ENCODE measurements at places on chromosomes 2 and 18.

GRCh38 chr2:4427083-4427482 lies 723.7 kb downstream of the DCDC2C start:
- DNase-seq: no peak

GRCh38 chr2:109474319-109474825 lies 139.4 kb downstream of the SEPTIN10 start:
- no peak for DNase-seq

GRCh38 chr2:240429872-240430491 lies 5.5 kb upstream of the GPC1 start:
- DNase-seq: peak; percentile 39

DNA sequence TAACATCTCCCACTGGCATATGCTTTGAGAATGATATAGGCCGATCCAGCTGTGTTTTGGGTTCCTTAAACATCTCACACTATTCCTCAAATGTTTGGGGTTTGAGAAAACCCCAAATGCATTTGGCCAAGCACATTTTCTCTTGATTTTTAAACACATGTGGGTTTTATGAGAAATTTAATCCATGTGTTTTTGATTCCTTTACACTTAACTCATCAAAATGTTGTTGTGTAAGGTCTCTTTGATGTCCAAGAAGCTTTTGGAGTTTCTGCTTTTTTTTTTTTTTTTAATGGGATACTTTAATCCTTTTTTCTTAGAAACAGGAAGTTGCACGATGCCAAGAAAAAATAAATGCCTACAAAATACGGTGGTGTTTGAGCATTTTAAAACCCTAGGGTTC lies 339.8 kb upstream of the TCF4 start:
- DNase-seq: no peak

DNA sequence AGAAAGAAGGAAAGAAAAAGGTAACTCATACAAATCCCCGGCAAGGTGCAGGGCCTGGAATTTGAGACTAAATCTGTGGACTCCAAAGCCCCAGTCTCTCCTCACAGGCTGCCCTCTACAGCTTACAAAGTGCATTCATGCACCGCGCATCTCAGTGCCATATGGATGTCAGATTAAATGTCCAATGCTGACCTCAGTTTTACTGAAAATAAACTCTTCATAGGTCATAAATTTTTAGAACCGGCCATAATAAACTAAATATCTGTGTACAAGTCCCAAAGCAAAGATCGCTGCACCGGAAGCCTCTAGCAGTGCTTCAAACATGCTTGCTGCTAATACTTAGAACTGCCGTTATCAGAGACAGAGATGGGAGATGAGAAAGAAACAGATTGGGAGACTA lies 17.7 kb downstream of the ST6GAL2 start:
- no peak for DNase-seq

- DNase-seq: no peak
Observed at GRCh38 chr18:57942493-57942892, 101.5 kb upstream of the NEDD4L start.

DNA sequence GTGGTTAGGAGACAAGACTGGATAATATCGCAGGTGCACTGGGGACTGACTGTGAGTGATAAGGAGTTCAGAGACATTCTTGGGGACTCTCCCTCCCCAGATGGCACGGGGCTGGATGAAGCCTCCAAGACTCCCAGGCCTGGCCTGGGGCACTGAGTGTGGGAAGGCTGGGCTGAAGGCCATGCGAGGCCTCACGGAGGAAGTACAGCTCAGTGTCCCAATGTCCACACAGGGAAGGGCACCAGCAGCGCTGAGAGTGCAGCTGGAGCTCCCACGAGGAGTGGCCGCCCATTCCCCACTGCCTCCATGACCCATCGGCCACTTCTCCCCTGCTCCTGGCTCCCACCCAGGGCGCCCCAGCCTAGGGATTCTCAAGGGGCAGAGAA lies 6.5 kb downstream of the MFSD2B start:
- DNase-seq: no peak

DNA sequence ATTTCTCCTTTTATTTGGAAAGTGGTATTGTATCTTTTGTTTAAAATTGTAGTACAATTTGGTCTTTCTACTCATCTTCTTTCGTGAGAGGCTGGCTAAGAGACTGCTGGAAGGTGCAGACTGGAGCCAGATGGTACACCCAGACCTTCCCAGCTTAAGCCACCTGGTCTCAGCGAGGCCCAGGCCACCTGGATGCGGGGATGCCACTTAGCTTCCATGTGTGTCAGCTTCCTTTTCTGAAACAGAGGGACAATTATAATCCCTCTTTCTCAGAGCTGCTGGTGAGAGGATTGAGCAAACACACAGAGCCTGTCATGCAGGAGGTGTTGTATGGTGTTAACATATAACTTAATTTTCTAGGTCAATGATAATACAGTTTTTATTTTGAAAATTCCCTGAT lies 17.4 kb downstream of the FARP2 start:
- DNase-seq: no peak

DNA sequence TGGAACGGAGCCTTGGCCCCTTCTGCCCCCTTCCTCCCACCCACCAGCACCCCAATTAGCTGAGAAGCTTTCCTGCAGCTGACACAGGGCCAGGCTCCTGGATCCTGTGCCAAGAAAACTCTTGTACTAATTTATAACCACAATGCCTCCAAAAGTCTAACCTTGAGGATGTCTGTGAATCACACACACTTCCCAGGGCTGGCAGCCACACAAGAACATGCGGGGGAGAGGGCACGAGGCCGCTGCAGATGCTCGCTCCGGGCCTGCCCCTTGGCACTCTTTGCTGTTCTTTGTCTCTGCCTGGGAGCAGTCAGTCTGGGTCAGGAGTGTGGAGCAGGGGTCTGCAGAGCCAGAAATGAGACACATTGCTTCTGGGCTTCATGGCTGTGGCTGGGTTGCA lies 62.7 kb upstream of the KIF5C start:
- DNase-seq: no peak

- DNase-seq: no peak
Observed at GRCh38 chr18:66749030-66749429, 145.1 kb upstream of the CDH19 start.

DNA sequence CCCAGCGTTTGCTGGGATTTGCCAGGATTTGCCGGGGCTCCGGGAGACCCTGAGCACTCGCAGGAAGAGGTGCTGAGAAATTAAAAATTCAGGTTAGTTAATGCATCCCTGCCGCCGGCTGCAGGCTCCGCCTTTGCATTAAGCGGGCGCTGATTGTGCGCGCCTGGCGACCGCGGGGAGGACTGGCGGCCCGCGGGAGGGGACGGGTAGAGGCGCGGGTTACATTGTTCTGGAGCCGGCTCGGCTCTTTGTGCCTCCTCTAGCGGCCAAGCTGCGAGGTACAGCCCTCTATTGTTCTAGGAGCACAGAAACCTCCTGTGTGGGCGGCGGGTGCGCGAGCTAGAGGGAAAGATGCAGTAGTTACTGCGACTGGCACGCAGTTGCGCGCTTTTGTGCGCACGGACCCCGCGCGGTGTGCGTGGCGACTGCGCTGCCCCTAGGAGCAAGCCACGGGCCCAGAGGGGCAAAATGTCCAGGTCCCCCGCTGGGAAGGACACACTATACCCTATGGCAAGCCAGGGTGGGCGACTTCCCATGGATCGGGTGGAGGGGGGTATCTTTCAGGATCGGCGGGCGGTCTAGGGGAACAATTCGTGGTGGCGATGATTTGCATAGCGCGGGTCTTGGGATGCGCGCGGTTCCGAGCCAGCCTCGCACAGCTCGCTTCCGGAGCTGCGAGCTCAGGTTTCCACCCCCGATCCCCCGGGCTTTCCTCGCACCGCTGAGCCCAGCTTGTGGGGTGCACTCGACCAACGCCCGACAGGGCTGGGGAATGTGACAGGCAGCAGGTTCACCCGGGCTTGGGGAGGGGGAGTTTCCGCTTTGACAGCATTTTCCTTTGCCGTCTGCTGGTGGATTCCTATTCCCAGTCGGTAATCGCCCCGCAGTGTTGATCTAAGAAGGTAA lies 2.8 kb downstream of the ONECUT2 start:
- peak; percentile 84 for DNase-seq

DNA sequence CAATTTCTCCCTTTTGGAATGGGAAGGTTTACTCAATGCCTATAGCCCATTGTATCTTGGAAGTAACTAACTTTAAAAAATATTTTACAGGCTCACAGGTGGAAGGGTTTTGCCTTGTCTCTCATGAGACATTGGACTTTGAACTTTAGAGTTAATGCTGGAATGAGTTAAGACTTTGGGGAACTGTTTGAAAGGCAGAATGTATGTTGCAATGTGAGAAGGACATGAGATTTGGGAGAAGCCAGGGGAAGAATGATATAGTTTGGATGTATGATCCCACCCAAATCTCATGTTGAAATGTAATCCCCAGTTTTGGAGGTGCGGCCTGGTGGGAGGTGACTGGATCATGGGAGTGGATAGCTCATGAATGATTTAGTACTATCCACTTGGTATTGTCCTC lies 17.5 kb upstream of the TBC1D8 start:
- DNase-seq: no peak

DNA sequence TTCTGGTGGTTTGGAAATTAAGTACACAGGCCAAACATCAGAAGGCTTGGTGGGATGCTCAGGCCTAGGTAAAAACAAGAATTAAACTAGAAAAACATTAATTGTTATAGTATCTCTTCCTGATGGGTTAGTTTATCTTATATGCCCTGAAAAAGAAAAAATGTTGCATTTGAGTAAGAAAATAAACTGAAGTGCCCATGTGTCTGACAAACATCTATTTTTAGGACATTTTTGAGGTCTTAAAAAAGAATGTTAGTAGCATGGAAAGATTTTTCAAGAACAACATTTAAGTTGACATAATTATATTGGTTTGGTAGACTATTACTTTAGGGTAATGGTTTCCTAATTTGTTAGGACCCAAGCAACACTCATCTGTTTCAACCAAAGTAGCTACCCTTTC lies 140.1 kb upstream of the RND3 start:
- DNase-seq: no peak

DNA sequence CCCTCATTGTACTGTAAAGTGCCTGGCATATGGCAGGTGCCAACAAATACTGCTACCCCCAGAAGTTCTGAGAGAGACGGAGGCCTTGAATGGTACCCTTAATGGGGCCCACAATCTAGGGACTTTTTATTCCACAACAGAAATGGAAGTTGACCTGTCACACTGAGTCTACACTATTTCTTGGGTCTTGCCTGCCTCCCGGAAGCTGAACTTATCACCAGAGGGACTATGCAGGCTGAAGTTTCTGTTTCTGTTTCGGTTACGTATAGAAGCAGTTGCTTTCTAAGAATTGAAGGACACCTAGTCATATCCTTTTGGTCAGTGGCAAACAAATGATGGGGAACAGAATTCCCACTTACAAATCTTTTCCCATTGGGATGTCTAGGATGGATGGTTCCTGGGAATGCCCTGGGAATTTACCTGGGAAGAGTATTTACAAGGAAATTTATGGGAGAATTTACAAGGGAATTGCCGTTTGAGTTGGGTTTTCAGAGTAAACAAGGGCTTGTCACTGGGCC lies 74.2 kb downstream of the HS1BP3 start:
- DNase-seq: no peak

- DNase-seq: no peak
Observed at GRCh38 chr2:37283207-37283606, 41.4 kb downstream of the PRKD3 start.

DNA sequence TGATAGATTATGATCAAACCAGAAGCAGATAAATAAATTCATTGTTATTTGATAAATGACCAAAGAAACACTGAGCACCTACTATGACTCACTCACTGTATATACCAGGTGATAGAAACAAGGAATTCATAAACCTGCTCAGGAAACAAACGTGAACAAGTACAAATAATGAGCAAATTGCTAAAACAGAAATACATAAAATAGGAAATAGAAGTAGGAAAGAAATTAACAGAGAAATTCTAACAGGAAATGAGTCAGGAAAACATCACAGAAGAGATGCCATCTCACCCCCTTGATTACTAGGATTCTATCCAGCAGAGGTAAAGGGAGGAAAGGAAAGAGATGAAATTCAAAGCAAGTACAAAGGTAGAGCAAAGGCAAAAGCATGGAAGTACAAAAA lies 31.3 kb downstream of the EXOC6B start:
- DNase-seq: no peak

DNA sequence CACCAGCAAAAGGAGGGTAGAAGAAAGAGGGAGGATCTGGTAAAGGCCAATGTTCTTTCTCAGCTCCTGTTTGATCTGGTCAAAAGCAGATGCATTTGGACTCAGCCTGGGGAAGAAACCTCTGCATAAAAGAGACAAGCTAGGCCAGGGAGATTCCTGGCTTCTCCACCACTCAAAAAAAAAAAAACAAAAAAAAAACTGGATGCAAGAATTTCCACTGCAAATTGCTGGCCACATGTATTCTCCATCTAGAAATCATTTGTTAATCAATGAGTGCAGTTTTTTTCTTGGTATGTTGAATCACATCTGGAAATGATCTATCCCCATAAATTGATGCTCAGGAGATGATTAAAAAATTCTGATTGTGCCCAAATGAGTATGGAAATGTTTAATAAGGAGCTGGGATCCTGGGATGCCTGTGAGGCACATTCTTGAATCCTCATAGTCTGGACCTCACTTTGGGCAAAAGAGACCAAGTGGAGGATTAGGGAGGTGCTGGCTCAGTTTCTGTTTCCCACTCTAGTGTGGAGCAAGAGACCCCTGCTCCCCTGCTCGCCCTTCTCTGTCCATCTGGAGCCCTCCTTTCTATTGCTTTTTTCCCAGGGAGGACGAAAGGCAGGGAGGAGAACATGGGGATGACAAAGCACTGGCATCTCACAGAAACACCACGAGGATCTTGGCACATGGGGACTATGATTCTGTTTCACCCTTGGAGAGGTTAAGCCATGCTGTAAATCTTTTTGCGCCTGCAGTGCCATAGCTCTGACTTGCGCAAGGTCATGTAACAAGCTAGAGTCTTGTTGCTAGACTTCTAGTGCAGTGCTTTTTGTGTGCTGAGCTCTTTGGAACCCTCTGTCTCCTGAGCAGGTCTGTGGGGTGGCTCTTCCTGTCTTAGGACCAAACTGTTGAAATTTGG lies 57.6 kb downstream of the APOB start:
- DNase-seq: no peak

GRCh38 chr18:62625019-62625418 lies 90.3 kb upstream of the PHLPP1 start:
- DNase-seq: no peak

- DNase-seq: peak; percentile 69
Observed at GRCh38 chr2:160210599-160211138, 10.6 kb upstream of the ITGB6 start.

GRCh38 chr18:35171315-35171987 lies 69.4 kb upstream of the ZNF397 start:
- no peak for DNase-seq

DNA sequence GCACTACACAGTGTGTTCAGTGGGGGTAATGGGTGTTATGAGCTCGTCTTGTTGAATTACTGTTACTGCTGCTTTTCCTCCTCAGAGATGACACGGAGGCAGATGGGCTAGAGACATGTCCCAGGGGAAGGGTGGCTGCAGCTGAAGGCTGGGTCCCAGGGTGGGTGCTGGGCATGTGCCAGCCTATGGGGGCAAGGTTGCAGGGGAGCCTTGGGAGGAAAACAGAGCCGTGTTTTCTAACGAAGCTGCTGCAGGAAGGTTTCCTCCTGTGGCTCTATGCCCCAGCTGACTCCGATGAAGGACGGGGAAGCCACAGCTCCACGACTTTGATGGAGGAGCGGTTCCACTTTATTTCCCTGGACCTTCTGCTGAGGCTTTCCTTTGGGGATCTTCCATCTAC lies 42.4 kb downstream of the ASB18 start:
- no peak for DNase-seq

GRCh38 chr18:31657823-31658669 lies 26.3 kb downstream of the B4GALT6 start:
- DNase-seq: no peak
